ENCODE measurements at places on chromosomes 3 and 15.

- no peak for DNase-seq
These were observed 161.2 kb downstream of the ALCAM start for GRCh38 chr3:105527949-105528348.

- no peak for DNase-seq
These were observed 75.9 kb downstream of the BOC start for GRCh38 chr3:113287111-113287802.

GRCh38 chr3:114327665-114328064 lies 33.8 kb downstream of the TIGIT start:
- DNase-seq = no peak

DNA sequence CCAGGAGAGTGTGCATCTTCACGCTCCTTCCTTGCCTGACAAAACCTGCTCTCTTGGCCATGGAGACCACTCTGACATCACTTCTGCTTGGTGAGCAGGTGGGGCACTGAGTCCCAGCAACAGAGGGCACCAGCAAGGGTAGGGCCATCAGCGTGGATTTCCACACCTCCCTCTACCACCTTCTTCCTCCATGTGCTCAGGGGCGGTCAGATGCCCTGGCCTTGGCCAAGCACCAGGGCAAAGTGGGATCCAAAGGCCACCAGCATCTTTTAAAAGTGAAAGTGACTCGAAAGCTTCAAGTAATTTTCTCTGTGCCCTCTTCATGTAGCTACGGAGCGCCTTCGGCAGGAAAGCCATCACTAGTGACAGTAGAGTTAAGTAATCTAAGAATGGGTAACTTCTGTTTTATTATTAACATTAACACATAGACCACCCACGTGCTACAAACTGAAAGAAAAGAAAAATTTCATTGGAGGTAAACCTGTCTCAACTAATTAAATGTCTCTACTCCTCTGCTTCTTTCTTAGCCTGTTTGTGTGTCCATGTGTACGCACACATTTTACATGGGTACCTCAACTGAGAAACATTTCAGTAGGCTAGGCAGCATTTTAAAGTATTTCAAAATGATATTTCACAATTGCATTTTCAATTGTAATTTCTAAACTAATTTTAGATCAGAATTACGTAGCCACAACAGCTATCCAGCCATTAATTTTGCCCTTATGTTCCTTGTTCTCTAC lies 57.9 kb downstream of the CHSY1 start:
- DNase-seq = no peak

GRCh38 chr15:42483677-42484076 lies 7.3 kb downstream of the ZNF106 start:
- no peak for DNase-seq

All from nephron progenitor cell (in vitro differentiated cells).